Activated CD4-positive, alpha-beta memory T cell treated with anti-CD3 and anti-CD28 coated beads for 36 hours (primary cell): ENCODE measurements at places on chromosomes 13 and 19. TPM values are rescaled to one million over a fixed set of nuclear protein-coding genes. Genes with fewer than 3 reads are reported as not detected.
A peak's percentile ranks its signal among the peaks of the same experiment; 100 is the strongest.

GRCh38 chr19:41951686-41952172 lies 7.4 kb downstream of the RABAC1 start:
- no peak overlapping the region for H3K27ac ChIP-seq
- peaks cover 15% of the 10 kb centered on the region for H3K4me1 ChIP-seq
- H3K4me3 ChIP-seq = no peak overlapping the region
- no peaks in the 10 kb centered on the region for H3K27me3 ChIP-seq
- DNase-seq = peak; percentile 91
- H3K36me3 ChIP-seq = peaks cover 2% of the 10 kb centered on the region

The SBSN gene
- not detected for total RNA-seq

DNA sequence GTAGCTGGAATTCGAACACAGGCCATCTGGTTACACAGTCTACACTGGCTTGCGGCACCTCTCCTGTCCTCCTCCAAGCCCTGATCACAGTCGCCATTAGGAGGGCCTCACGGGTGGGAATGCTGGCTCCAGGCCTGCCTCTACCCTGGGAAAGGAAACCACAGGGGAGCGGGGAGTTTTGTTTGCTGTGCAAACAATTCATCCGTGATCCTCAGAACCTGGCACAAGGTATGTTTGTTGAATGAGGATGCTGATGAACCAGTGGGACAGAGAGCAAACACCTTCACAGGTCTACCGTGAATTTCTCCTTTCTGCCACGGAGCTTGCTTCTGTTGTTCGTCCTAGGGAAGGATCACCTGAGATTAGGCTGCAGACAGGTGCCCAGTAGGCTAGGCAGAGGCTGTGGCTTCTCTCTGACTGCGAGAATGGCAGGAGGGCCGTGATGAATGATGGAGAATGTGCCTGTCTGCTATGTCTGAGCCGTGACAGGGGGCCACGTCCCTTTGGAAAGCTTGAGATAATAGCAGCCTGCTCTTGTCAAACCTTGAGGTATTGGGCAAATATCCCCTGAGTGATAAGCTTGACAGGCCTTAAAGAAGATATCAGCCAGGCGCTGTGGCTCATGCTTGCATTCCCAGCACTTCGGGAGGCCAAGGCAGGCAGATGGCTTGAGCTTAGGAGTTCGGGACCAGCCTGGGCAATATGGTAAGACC lies 36.7 kb downstream of the PIN1 start:
- H3K4me1 ChIP-seq = peaks cover 2% of the 10 kb centered on the region
- H3K27ac ChIP-seq = no peak overlapping the region
- H3K4me3 ChIP-seq = no peak overlapping the region
- DNase-seq = no peak
- H3K27me3 ChIP-seq = no peaks in the 10 kb centered on the region

- H3K4me3 ChIP-seq = no peak overlapping the region
- H3K36me3 ChIP-seq = no peaks in the 10 kb centered on the region
- DNase-seq = no peak
- H3K27ac ChIP-seq = no peak overlapping the region
- H3K4me1 ChIP-seq = no peaks in the 10 kb centered on the region
Observed at GRCh38 chr13:67148161-67148571, 82.0 kb downstream of the PCDH9 start.

- peaks cover 47% of the 10 kb centered on the region for H3K4me1 ChIP-seq
- no peak overlapping the region for H3K4me3 ChIP-seq
- H3K27me3 ChIP-seq = peaks cover 4% of the 10 kb centered on the region
- H3K36me3 ChIP-seq = no peaks in the 10 kb centered on the region
Observed at GRCh38 chr19:16266586-16266942, 58.1 kb upstream of the KLF2 start.

GRCh38 chr13:50592412-50593155 lies 250.9 kb downstream of the DLEU7 start:
- no peak overlapping the region for H3K4me3 ChIP-seq
- H3K27ac ChIP-seq = no peak overlapping the region
- H3K36me3 ChIP-seq = no peaks in the 10 kb centered on the region
- no peaks in the 10 kb centered on the region for H3K27me3 ChIP-seq
- DNase-seq = no peak

DNA sequence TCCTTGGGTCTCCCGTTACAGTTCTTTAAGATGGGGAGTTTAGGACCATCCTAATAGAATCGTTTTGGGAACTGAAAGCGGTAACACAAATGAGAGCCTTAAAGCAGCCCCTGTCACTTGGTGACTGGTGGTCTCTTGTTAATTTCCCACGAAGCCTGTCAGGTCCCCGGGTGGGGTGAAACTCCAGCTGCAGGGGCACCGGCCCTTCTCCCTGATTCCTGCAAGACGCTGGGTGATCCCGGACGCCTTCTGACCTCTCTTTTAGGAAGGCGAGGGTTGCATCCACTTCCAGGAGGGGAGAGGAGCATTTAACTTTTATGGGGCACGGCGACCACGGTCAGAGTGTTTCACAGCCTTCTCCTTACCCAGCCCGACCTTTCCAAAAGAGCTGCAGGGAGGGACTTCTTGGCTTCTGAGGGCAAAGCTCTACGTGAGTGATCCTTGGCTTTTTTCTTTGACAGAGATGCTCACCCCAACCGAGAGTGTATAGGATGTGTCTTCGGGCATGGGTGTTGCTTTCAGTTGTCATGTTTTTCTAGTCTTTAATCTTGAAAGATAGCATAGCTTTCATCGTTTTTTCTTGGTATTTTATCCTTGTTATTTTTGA lies 688 bp downstream of the ZNF225 start:
- H3K27me3 ChIP-seq = no peaks in the 10 kb centered on the region
- H3K36me3 ChIP-seq = peaks cover 31% of the 10 kb centered on the region
- H3K4me1 ChIP-seq = peaks cover 22% of the 10 kb centered on the region
- DNase-seq = peak; percentile 12

DNA sequence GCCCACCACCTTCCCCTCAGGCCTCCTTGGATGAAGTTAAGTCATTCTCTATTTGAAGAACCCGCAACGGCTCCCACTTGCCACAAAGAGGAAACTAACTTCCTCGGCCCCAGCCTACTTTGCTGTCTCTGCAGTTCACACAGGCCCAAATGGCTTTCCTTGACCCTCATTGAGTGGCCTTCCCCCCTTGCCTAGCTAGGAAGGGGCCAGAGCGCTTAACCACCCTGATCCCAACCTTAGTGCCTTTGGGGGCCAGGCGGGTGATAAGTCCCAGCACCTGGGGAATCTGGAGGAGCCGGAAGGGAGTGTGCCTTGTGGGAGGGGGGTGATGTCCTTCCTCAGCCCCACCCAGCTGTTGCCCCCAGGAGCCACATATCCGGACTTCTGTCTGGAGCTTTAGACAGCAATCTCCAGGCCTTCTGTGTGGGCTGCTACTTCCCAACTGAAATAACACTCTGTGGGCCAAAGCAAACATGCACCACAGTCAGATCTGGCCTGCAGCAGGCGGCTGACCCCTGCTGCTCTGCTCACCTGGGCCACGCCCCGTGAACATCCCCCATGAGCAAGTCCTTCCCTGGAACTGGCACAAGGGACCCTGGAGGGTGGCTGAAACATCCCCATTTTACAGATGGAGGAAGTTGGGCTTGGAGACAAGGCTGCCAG lies 10.5 kb downstream of the NECTIN2 start:
- H3K27me3 ChIP-seq = no peaks in the 10 kb centered on the region
- H3K4me1 ChIP-seq = no peaks in the 10 kb centered on the region
- DNase-seq = no peak
- H3K36me3 ChIP-seq = no peaks in the 10 kb centered on the region
- no peak overlapping the region for H3K27ac ChIP-seq
- no peak overlapping the region for H3K4me3 ChIP-seq
